ENCODE measurements at places on chromosomes 2 and 18.

- no peak for DNase-seq
Measured at GRCh38 chr2:18536100-18536499, 24.4 kb downstream of the RDH14 start.

- no peak for DNase-seq
Measured at GRCh38 chr18:72160510-72161445, 383.4 kb downstream of the CBLN2 start.

DNA sequence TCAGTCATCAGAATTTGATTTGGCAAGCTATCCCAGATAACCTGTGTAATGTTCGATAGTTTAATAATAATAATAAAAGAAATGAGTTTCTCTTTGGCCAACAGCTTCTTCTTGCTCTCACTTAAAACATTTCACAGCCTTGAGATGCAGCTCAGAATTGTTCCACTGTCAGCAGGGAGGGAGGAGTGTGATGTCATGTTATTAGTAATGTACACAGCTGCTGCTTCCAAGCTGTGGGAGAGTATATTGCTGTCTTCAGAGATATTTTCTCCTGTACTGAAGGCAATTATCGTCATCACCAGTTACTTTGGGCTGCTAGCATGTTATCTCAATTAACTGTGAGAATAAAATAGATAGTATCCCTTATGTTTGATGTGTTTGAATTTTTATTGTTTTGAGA is 146.9 kb upstream of the MAP3K20 start:
- no peak for DNase-seq

DNA sequence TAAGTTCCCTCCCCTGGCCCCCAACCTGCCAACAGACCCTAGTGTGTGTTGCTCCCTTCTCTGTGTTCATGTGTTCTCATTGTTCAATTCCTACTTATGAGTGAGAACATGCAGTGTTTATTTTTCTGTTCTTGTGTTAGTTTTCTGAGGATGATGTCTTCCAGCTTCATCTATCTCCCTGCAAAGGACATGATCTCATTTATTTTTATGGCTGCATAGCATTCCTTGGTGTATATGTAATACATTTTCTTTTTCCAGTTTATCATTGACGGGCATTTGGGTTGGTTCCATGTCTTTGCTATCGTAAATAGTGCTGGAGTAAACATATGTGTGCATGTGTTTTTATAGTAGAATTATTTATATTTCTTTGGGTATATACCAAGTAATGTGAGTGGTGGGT is 602.2 kb downstream of the DSC3 start:
- DNase-seq: no peak

DNA sequence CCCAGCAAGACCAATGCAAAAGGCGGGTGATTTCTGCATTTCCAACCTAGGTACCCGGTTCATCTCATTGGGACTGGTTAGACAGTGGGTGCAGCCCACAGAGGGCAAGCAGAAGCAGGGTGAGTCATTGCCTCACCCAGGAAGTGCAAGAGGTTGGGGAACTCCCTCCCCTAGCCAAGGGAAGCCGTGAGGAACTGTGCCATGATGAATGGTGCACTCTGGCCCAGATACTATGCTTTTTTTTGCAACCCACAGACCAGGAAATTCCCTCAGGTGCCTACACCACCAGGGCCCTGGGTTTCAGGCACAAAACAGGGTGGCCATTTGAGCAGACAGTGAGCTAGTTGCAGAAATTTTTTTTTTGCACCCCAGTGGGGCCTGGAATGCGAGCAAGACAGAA is 662.6 kb upstream of the ACVR2A start:
- peak; percentile 63 for DNase-seq

DNA sequence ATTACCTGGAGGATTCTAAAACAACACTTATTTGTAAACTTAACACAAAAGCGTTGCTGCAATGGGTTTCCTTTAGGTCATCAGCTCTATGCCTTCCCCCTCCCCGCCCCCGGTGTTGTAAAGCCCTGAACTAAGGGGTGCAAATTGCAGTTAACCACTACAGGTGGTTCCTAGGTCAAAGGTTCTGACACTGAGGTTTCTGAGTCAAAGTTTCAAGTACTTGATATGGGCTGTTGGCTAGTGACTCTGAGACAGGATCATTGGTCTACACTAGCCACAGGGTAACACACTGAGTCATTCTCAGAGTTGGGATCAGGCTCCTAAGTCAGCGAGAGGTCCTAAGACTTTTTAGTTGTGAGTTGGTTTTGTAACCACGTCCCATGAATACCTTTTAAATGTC is 15.4 kb downstream of the IL1B start:
- DNase-seq: peak; percentile 75

GRCh38 chr2:152406119-152406835 is 71.3 kb downstream of the FMNL2 start:
- DNase-seq: no peak

GRCh38 chr18:23595591-23595990 is 9.3 kb upstream of the NPC1 start:
- no peak for DNase-seq

- peak; percentile 18 for DNase-seq
Measured at GRCh38 chr2:85642725-85643124, 25.3 kb downstream of the SFTPB start.

DNA sequence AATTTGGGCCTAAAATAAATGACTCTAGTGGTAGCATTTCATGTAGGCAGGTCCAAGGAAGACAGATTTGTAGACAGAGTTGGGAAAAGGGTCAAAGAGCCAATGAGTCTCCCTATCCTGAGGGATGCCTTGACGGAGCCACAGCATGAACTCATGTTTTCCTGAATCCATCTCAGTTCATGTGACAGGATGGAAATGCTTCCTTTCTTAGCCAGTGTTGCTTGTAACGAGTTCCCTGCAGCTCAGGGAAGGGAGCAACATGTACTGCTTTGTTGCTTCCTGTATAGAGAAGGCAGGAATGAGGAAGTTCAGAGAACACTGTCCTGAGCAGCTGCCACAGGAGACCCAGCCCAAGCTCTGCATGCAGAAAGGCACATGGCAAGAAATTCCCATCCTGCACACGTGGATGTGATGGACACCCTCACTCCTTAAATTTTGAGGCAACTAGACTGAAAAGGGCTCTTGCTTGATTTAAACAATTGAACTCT is 27.9 kb downstream of the TMEM17 start:
- DNase-seq: no peak

DNA sequence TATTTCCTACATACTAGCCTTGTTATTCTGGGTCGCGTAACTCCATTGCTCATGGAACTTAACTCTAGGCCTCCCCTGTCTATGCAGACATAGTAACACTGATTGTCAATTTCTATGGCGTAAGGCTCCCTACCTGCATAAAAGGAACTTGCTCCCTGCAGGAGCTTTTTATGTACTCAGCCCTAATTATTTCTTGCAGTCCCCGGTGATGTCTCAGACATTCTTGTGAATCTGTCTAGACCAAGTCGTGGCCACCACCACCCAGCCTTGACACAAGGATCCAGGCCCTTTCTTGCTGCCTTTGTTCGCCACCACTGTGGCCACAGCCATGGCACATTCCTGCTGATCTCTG is 189.5 kb upstream of the CTAGE1 start:
- no peak for DNase-seq

DNA sequence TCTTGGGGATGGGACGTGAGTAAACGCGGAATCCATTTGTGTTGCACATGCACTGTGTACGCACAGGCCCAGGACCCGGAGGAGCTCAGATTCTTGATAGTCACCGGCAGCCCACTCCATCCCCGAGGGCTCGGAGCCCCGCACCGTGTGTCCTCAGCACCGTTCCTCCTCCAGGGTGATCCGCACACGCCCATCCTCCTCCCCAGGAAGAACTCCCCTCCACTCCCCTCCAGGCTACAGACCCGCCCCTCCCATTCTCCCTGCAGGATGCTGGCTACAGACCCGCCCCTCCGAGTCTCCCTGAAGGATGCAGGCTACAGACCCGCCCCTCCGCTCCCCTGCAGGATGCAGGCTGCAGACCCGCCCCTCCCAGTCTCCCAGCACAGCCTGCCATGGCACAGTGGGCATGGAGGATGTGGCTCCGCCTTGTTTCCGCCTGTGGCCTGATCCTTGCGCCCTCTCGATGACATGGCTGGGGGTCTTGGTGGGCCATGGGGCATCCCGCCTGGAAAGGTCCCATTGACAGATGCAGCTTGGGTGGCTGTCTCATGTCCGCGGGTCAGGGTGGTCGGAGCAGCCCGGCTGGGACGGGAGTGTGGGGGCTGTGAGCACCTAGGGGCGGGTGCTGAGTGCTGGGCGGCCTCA is 14.1 kb downstream of the CTDP1 start:
- no peak for DNase-seq

DNA sequence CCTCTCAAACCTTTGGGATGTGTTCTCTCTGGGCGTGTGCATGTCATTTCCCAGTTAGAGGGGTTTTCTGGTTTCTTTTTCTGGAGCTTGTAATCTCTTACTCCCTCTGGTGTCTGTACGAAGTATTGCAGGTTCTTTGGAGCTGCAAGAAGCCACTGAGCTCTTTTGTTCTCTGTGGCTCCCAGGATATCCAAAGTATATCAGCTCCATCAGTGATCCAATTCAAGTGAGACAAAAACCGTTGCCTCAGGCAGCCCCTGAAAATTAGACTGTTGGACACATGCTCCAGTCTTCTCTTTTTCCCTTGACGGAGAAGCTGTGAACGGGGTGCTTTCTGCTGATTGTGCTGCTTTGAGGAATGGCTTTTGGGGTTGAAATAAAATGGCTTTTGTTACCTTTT is 59.0 kb upstream of the LDLRAD4 start:
- DNase-seq: peak; percentile 21

GRCh38 chr2:64018701-64019082 is 536 bp downstream of the VPS54 start:
- no peak for DNase-seq

DNA sequence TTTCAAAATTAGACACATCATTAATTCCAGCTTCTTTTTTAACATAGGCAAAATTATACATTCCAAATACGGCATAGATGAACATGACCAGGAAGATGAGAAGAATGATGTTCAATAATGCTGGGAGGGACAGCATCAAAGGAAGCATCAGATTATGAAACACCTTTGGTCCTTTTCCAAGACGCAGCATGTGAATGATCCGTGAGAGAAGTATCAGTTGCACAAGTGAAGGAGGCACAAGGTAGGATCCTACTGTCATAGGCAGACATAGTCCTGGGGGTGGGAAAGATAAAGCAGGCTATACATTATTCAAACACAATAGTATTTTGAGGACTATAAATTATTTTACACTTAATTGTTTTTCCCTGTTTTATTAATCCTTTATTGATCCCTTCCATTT is 30.6 kb upstream of the SCN9A start:
- no peak for DNase-seq

- DNase-seq: no peak
Measured at GRCh38 chr2:52269696-52270485, 1238.0 kb upstream of the NRXN1 start.

- DNase-seq: no peak
Measured at GRCh38 chr18:36593641-36594040, 235.2 kb downstream of the TPGS2 start.

DNA sequence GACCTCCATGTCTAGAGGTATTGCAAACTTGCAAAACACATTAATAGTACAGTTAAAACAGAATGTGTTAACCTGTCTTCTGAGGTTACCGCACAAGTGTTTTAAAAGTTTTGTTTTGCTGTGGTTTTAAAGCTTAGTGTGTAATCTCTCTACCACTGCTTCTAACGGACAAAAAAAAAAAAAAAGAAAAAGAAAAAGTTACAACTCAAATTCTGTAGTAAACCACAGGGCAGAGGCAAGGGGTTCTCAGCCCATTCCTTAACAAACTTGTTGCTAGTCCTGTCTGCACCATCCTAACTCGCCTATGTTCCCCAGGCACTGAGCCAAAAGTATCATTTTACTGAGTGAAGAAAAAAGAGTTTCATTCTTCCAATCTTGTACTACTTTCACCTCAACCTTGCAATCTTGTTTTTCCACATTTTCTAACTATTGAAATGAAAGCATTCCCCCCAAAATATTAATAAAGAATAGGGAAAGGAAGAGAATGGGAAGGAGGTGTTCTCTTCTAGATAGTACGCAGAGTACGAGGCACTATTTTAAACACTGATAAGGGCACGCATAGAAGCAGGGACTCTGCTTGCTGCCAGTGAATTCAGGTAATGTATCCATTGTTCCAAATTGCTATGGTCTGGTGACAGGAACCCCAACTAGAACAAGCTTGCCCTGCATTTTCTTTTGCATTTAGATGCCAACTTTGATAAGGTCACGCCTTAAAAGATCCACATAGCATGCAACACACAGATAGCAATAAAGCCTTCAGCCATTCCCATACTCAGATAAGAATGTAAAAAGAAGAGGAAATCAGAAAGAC is 47.1 kb downstream of the IKZF2 start:
- no peak for DNase-seq
